ENCODE measurements at places on chromosomes 4 and X.

DNA sequence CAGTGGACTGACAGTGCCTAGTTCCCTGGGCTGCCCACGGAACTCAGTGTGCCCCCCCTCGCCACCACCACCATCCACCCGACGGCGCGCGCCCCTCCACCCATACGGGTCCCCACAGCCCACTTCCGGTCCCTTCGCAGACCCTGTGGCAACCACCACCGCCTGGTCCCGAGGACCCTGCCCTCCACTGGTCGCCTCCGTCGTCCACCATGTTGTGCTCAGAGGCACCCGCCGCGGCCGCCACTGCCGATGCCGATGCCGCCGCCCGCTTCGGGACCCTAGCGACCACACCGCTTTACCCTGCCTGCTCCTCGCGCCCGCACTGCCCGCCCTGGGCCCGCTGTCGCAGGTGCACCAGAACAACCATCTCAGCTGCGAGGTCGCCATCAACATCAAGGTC, 66.5 kb upstream of the LANCL3 start:
- DNase-seq = no peak

DNA sequence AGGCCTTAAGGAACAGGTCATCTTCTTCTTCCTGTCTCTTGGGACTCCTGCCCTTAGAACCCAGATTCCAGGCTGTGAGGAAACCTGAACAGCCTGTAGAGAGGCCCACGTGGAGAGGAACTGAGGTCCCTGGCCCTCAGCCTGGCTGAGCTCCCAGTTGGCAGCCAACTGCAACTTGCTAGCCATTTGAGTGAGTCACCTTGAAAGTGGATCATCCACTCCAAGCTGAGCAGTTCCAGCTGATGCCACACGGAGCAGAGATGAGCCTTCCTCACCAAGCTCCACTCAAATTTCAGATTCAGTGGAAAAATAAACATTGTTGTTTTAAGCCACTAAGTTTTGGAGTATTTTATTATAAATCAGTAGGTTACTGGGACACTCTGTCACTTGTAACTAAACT, 392.5 kb downstream of the BCOR start:
- no peak for DNase-seq

DNA sequence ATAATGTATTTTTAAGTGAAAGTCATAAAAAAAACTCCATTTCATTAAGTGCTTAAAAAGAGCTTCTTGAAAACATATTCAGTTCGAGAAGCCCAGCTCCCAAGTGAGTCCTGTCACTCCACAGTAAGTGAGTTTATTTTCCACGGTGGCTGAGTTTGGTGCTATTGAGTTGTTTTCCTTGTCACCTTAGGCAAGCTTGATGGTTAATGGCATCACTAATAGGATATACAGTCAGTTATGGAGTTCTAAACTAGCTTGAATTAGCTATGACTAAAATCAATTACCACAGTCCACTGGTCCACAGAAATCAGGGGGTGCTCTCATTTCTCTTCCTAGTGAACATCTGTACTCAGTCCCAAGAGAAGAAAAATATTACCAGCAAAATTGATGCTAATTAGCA, 1526.2 kb upstream of the IGFBP7 start:
- no peak for DNase-seq

GRCh38 chr4:188824553-188824952, 685.3 kb downstream of the TRIML1 start:
- DNase-seq = no peak

DNA sequence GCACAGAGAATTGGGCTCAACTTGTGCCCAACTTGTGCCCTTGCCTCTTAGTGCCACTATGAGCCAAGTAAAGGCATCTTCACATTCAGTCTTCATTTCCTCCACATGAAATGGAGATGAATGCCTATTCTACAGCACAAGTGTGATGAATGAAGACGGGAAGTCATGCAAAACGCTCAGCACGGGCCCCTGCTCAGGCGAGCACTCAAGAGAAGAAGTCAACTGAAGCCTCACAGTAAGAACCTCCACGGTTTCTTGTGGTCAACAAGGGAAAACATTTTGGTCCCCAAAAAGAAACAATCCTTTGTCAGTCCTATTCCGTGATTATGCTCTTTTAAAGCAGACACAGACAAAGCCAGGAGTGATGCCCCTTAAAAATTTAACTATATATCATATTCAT, 87.0 kb downstream of the IRF2 start:
- no peak for DNase-seq

GRCh38 chr4:8108991-8109390, 49.6 kb downstream of the ABLIM2 start:
- no peak for DNase-seq

GRCh38 chrX:123454712-123455431, 270.8 kb downstream of the GRIA3 start:
- no peak for DNase-seq

DNA sequence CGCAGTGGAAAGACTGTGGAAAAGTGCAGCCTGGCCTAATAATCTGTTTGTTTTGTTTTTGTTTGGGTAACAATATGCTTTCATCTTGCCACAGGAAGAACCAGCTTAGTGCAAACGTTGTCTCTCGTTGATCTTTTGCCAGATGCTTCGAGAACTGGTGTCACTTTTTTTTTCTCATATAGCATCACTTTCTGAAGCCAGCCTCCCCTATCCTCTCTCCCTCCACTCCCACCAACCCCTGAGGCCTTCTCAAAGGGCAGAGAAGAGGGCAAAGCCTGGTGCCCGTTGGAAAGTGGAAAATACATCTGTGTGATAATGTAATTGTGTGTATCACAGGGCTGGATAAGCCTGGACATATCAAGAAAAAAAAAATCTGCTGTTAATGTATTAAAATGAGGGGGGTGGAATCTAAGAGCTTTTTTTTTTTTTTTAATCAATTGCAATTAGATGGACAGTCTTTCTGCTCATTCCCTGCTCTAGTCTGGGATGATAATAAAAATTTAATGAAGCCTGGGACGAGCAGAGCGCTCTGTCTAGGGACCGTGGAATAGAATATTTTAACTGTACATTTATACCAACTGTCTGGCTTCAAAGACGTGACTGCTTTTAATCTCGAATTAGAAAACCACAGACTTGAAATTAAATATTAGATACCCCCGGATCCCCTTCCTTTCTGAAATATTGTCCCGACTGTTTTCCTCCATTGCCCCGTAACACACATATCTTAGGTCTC, 8.1 kb downstream of the POU4F2 start:
- no peak for DNase-seq

DNA sequence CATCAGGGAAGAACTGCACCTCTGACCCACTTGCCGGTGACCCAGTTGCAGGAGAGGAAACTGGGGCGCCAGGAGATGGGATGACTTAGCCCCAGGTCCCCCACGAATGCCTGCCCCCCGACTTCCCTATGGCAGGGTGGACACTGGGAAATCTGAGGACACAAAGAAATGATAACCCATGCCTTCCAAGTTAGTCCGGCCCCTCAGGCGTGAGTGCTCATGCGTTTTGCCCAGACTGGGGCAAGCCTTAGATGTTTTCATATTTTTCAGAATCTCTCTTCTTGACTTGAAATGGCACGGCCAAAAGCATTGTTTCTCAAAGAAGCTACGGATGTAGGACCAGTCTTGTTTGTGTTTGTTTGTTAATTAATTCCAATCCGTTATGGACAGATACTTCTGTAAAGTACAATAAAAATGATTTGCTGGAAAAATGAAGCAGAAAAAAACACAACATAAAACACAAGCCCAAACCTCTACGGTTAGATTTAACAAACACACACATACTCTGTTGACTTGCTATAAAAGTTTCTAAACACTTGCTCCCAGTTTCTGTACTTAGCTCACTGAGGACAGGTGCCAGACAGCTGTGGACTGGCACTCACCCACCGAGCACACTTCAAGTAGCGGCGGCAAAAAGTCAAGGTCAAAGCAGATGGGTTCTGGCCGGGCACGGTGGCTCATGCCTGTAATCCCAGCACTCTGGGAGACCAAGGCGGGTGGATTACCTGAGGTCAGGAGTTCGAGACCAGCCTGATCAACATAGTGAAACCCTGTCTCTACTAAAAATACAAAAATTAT, 341.5 kb downstream of the BCOR start:
- no peak for DNase-seq

DNA sequence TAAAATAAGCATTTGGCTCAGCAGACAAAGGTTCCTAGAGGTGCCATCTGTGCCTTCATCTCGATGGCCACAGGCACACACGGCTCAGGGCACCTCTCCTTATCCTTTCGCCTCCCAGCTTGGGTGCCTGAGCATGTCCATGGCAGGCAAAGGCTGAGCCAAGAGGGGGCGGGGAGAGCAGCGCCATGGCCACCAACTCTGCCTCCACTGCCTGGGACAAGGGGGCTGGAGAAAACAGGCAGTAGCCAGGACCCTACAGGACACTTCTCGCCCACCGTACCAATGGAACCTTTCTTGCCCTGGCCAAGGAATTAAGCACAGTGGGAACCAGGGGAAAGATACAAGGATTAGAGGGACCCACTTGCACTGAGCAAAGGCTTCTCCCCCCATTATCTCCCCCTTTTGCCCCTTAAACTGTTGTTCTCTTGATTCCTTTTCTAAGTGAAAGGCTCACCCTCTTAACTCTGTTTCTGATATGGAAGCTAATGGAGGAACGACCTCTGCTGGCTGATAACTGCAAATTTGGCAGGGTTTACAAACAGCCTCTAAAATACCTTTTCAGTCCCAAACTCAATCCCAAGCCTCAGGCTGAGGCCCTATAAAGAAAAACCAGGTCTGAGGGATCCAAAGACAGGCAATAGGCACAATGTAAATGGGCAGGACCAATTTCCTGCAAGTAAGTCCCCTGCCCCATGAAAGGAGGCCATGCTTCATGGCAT, 335.2 kb downstream of the ADAM29 start:
- no peak for DNase-seq

DNA sequence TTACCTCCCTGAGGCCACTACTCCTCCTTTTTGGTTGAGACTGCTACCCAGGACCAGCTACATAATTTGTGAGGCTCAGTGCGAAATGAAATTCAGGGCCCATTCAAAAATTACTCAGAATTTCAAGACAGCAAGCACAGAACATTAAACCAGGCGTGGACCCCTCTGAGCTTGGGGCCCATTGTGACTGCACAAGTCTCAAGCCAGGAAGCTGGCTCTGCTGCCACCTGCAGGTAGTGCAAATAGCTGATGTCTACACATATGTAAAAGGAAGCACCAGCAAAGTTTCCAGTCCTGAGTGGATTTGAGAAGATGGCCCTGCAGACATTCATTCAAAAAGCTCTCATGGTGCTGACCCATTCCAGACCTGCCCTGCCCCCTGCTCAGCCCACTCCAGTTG, 213.4 kb upstream of the LNX1 start:
- DNase-seq = no peak
